ENCODE measurements at places on chromosomes 5 and 9.

DNA sequence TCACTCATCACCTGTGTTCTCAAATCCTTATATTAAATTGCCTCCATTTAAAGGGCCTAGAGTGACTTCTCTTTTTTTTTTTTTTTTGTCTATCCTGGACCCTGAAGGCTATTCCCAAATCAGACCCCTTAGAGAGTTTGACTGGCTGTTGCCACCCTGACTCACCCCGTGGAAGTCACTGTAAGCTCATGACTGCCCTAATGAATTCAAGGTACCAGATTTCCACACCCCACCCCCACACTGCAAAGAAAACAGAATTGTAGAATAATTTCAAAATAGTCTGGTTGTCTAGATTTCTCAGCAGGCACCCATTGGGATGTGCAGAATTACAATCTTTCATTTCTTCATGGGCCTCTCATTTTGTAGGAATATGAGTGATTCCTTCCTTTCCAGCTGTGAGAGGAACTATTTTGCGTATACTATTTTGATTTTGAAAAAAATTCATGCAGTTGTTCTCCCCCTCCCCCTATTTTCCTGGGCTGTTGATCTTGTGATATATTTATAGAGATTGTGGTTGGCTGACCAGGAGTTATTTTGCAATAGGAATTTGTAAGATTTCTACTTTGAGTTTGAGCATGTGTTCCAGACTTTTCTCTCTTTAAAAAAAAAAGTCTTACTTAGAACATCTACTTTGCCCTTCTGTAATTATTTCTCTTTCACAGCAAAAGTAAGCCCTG is 79.1 kb downstream of the ZNF618 start:
- peak; percentile 79 for DNase-seq

- DNase-seq = peak; percentile 15
Measured at GRCh38 chr9:35487081-35487480, 2.8 kb upstream of the RUSC2 start.

DNA sequence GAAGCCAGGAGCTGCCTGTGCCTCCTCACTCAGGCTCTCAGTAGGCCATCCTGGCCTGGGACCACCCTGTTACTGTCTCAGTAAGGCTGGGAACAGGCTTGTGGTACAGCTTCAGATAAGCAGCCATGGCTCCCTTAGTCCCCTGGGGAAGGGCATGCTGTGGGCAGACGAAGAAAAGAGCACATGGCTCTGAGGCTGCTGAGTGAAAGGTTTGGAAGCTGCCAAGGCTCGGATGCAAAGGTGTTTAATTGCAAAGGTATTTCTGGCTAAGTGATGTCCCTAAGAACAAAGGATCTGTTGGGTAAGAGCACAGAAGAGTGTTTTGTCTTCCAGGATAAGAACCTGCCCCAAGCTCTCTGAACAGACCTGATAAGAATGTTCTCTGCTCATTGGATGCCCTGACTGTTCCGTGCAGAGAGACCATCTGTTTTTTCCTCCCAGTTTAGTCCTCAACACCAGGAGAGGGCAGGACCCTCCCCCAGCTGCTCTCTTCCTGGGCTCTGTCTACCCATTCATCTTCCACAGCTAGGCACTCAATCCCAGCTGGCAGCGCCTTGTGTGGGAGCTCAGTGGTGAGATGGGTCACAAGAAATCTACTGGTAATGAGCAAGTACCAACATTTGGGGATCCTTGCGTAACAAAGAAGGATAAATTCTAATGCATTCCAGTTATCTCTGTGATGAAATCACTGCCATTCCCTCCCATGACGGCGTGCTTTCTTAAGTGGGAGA is 17.7 kb downstream of the ANGPTL2 start:
- no peak for DNase-seq

DNA sequence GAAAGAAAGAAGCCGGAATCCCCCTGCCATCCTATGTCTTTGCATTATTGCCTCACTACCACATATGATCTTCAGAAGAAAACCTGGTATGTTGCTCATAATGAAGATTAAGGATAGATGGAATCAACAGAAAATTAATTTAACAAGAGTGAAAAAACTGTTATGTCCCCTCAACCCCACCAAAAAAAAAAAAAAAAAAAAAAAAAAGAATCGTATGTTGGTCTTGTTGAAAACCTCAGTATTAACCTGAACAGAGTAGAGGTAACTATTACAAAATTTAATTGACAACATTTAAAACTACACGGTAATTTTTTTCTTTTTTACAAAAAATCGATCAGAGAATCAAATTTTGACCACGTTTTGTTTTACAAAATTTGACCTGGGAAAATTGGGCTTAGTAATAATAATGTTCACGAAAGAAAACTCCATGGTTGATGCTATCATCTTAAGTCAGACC is 827 bp upstream of the CSNK1A1 start:
- DNase-seq = no peak

GRCh38 chr5:154506049-154506715 is 28.2 kb upstream of the HAND1 start:
- DNase-seq = no peak

GRCh38 chr9:127305838-127306226 is 41.3 kb downstream of the GARNL3 start:
- no peak for DNase-seq

- no peak for DNase-seq
Measured at GRCh38 chr9:85453850-85454249, 287.9 kb downstream of the AGTPBP1 start.

DNA sequence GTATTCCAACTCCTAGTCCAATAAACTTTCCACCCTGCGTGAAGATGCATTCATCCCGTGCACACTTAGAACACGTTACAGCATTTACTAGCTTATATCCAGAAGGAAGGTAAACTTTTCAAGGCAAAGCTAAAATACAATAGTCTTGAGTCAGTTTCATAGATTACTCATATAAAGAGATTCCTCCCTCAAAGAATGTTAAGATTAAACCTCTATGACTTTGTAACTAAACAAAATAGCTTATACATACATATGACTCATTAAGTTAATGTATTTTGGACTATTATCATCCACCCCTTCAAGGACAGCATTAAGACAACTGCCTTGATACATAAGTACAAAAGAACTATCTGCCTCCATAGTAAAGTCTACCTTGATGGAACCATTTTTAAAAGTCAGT is 36.1 kb downstream of the TLE1 start:
- DNase-seq = peak; percentile 77

GRCh38 chr9:81234924-81235610 is 454.3 kb downstream of the TLE1 start:
- no peak for DNase-seq

GRCh38 chr5:97115932-97116331 is 26.5 kb downstream of the LIX1 start:
- DNase-seq = no peak

- DNase-seq = no peak
Measured at GRCh38 chr5:88872971-88873370, 10.0 kb downstream of the MEF2C start.

GRCh38 chr9:124800306-124801259 is 23.6 kb downstream of the OLFML2A start:
- DNase-seq = no peak

DNA sequence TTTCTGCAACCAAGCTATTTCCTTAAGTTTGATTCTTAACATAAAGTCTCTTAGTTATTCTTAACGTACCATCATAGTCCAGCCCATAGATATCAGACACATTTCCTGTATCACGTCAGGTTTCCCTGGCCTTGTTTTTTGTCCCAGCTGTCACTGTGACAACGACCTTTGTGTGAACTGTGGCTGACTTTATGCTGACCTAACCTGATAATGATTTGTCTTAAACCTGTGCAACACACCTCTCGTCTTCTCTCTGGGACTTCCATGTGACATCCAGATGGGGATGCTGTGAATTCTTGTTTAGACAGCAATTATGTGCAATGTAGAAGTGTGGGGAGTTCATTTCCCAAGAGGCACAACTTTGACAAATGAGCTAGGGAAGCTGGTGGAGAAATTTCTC is 662.8 kb downstream of the PTPRD start:
- no peak for DNase-seq

GRCh38 chr5:64693636-64694035 is 3.3 kb downstream of the SHISAL2B start:
- no peak for DNase-seq

DNA sequence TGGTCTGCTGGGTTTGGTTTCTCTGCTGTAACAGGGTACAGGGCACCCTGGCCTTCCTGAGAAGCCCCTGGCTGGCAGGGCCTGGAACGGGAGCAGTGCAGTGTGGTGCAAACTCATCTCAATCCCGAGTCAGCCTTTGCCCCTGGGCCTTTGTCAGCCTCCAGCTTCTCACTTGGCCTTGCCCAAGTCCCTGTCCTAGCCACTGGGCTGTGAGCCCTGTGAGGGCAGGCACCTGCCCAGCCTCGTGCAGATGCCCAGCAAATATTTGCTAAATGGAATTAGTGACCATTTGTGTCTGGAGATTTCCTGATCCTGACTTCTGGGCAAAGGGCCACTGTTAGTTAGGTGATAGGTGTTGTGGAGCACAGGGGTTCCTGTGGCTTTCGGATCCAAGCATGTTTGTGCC is 13.0 kb downstream of the RGS3 start:
- peak; percentile 43 for DNase-seq

DNA sequence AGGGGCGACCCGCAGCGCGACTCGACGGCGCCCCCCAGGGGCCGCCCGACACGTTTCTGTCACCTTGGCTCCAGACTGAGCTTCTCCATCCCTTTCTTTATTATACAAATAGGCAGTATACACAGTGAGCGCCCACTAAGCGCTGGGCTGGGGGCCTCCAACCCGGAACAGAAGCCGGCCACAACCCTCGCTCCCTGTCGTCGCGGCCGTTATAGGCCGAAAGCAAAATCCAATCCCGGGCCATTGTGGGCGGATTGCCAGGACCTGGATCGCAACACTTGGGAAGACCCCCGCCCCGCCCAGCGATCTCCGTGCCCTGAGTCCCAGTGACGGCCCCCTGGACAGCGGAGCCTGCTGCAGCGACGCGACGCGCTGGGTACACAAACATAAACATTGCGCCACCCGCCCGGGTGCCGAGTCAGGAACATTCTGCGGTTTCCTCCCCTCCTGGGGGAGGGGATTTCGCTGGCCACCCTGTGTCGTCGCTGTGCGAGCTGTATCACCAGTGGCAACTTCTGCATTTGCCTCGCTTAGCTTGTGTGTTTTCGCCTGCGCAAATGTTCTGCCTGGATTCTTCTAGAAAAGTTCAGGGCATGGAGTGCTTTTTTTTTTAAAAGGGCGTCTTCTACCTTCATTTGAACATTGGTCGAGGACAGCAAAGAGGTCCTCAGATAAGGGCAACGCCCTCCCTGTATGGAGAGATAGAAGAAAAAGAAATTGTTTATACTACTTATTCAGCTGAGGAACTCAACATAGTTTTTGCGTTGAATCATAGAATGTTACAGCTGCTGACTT is 1.3 kb upstream of the DUSP1 start:
- peak; percentile 94 for DNase-seq

DNA sequence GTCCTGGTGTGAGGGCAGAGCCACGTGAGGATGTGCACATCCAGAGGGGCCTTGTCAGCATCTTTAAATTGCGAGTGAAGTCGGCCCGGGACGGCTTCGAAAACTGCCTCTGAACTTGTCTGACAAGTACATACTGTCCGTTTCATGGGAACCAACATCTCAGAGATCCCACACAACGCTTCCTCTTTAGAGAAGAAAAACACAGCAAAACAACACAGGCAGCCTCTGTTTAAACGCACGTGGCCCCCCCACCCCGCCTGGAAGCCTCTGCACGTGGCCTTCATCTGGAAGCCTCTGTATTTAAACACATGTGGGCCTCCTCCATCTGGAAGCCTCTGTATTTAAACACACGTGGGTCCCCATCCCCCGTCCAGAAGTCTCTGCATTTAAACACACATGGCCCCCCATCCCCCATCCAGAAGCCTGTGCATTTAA is 29.2 kb downstream of the CEP72 start:
- DNase-seq = no peak

- DNase-seq = no peak
Measured at GRCh38 chr5:154300207-154300883, 109.8 kb downstream of the GALNT10 start.

- peak; percentile 4 for DNase-seq
Measured at GRCh38 chr9:89883401-89884341, 278.9 kb downstream of the GADD45G start.

- DNase-seq = no peak
Measured at GRCh38 chr5:74685979-74686631, 1.1 kb downstream of the HEXB start.

- DNase-seq = no peak
Measured at GRCh38 chr5:112794410-112794809, 56.7 kb downstream of the APC start.

DNA sequence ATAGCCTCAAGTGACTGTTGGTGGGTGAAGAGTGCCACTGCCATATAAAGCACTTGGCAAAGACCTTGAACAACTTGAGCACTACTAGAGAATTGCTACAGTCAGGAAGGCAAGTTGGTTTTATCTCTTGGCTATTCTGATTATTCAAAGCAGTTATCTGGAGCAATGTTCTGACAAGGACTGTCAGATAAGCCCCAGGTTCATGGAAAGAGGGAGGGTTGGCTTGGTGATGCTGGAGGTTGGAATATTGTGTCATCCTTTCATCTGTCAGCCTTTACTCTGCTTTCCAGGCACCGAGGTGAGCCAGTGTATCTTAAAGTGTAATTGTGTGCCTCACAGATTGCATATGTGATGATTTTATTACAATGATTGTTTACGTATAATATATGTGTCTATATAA is 548.4 kb upstream of the ZNF608 start:
- DNase-seq = no peak

DNA sequence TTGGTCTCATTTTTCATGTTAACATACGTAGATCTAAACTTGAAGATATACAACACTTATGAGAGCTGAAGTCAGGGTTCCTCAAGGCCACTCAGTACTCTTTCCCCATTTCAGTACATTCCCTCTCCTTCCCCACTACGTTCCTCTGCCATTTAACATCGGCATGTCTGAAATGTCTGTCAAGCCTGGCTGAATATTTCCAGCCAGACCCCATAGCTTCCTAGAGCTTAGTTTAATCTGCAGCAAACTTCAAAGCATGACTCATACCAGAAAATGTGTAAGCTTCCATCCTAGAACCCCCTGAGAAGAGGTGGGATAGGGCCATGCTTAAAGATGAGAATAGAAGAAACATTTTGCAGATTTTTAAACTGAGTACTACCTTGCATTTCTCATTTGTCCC is 6.2 kb downstream of the GZMA start:
- no peak for DNase-seq
